ENCODE measurements at places on chromosomes 6 and 20. TPM values are rescaled to one million over a fixed set of nuclear protein-coding genes. Genes with fewer than 3 reads are reported as not detected.

KCNK17 gene
- 1.1 TPM for total RNA-seq

LTB gene
- not detected for total RNA-seq

PRDM1 gene
- 2.1 TPM for total RNA-seq

SNAP25 gene
- total RNA-seq = 0.22 TPM

GRCh38 chr6:89244241-89244985 lies 27.3 kb upstream of the GABRR1 start:
- DNase-seq = no peak

GRCh38 chr20:54645445-54646155 lies 170.2 kb downstream of the DOK5 start:
- no peak for DNase-seq

DNA sequence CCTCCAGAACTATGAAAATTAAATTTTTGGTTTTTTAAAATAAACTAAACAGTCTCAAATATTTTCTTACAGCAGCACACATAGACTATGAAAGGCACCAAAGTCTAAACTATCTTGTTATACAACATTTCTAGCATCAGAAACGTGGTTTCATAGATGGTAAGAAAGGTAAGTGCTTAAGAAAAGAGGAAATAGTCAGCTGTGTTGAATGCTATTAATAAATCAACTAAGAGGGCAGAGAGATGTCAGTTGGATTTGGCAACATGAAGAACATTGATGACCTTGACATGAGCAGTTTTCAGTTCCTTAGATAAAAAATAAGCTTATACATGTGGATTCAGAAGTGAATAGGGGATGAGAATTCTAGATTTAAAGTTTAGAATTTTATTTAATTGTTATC lies 113.6 kb downstream of the RFX6 start:
- DNase-seq = no peak

- peak; percentile 14 for DNase-seq
These were observed 199.7 kb upstream of the SIM1 start for GRCh38 chr6:100664274-100665040.

- DNase-seq = no peak
These were observed 4.5 kb upstream of the PXMP4 start for GRCh38 chr20:33724439-33725094.

DNA sequence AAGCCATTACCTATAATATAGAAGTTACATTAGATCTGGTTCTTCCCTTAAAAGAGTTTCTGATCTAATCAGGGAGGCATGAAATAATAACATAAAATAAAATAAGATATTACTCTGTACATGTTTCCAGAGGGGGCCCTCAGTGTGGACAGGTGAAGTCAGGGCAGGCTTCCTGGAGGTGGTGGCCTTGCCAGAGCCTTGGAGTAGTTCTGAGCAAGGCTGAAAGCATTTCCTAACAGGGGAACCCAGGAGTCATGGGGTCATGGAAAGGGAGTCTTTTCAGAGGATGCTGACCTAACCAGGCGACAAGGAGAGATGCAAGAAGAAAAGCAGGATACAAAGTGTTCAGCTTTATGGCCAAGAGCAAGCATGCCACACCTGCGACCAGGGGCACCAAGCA lies 471.3 kb upstream of the AGPAT4 start:
- no peak for DNase-seq

GRCh38 chr20:46438156-46438750 lies 31.8 kb upstream of the ELMO2 start:
- no peak for DNase-seq

GRCh38 chr6:150549674-150550101 lies 50.0 kb upstream of the PLEKHG1 start:
- DNase-seq = no peak

Measured in tibial nerve (tissue), 4 donors.